ENCODE measurements at places on chromosomes 3 and 15.

DNA sequence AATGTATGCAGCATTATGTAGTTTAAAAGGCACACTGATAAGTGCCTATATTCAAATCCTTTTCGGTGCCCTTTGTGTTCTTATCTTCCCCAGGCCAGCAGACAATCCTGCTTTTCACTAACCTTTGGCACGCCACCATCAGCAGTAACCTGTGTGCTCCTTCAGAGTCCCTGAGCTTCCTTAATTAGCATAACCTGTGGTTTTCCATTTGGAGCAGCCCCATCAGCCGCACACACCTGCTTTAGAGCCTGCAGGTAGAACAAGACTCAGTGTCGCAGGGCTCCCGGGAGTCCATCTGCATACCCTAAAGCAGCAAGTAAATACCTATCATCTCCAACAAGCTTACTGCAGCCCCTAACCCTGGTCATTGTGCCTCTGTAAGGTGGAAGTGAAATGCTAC, 755.1 kb downstream of the ROBO2 start:
- no peak for DNase-seq

DNA sequence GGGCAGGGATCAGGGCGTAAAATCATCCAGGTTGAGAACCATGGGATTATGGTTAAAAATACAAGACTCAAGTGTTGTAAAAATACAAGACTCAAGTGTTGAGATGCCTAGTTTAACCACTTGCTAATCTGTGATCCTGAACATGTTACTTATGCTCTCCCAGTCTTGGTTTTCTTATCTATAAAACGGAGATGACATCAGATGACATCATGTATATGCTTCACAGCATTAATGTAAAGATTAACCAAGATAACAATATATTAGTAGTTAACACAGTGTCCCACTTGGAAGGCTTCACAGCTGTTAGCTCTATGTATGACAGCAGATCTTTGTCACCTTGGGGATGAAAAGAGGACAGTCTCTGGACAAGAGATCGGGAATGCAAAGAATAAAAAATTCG, 96.2 kb downstream of the PRICKLE2 start:
- DNase-seq: no peak

- no peak for DNase-seq
Measured at GRCh38 chr3:97830638-97831037, 8.8 kb downstream of the CRYBG3 start.

DNA sequence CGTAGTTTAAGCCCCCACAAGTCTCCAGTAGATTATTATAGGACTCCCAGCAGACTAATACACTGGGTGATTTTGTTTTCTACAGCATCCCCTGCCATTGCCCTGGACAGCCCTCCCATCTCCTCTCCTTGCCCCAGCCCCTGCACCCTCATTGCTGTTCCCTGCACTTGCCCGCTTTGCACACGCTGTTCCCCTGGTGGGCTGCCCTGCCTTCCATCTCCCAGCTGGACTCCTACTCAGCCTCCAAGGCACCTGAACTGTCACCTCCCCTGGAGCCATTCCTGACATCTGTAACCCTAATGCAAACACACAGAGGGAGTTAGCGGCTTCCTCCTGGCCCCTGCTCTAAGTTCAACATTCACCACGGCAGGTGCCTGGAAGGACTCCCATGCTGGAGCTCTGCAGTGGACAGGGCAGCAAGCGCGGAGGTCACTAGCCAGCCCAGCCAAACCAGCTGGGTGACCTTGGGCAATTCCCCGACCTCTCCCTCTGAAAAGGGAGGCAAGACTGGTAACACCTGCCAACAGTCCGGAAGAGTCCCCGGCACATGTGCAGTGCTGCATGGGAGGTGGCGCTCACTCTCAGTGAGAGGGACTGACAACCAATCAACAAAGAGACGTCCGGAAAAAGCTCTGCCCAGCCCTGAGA, 38.8 kb upstream of the IQSEC1 start:
- no peak for DNase-seq

GRCh38 chr3:59832241-59832640, 782.4 kb upstream of the CFAP20DC start:
- no peak for DNase-seq

DNA sequence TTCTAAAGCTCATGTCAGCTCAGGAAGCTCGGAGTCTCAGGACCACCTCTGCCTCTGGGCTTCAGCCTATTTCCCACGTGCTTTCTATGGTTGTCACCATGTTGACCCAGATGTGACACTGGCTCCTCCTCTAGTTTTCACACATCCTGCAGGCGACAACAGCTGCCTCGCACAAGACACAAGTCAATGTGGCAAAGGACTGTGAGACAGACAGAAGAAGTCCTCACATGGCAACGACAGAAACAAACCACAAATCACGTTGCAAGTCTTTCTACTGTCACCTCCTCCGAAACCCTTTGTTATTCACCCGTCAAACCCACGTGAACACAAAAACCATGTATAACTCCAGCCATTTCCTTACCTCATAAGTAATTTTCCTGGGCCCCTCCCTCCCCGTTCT, 194.5 kb downstream of the MEX3B start:
- DNase-seq: no peak

DNA sequence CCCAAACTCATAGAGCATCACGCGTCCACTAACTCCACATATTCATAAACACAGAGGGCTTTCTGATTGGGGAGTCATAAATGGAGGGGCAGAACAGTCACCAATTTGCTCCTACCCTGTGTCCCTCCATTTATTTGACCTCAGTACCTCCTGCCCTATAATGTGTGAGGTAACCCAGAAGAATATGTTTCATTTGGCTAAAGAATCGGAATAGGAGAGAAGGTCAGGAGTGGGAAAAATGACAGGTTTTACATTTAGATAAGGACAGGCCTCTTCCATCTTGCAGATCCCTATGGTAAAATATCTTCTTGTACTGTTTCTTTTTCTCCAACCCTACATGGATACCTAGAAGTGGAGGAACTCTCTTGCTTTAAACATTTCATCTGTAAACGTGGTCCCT, 578.0 kb downstream of the TUSC7 start:
- no peak for DNase-seq

GRCh38 chr3:14957925-14958324, 10.5 kb downstream of the NR2C2 start:
- no peak for DNase-seq

DNA sequence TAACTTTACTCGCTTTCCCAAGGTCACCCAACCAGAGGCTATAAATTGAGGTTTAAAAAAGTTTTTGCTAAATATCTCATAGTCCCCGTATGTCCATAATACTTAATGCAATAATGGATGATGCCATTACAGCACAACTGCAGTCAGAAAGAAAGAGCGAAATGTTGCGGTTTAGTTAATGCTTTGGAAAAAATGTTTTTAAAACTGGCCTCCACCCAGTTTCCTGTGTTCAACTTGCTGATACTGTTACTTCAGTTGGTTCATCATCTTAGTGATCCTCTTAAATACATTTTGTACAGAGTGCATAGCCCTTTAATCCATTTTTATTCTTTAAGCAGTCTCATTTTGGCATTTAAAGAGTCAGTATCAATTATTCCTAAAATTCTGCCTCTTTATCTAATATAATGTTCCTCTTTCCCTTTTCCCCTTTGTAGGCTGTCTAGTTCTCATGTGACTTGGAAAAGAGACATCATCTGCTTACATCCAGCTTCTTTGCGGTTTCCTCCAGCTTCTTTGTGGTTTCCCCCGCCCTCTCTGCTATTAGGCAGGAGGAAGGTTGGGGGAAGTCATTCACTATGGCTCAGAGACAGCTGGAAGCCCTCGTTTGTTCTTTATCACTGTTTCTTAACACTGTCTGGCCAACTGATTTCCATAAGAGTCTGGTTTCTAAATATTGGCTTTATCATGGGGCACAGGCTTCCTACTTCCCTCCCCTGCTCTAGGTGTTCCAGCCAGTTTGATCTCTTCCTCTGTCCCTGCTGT, 154.3 kb downstream of the GOLIM4 start:
- DNase-seq: no peak

GRCh38 chr15:88022716-88023115, 233.8 kb downstream of the NTRK3 start:
- DNase-seq: no peak

- DNase-seq: no peak
Measured at GRCh38 chr15:70507772-70508371, 255.5 kb downstream of the UACA start.

DNA sequence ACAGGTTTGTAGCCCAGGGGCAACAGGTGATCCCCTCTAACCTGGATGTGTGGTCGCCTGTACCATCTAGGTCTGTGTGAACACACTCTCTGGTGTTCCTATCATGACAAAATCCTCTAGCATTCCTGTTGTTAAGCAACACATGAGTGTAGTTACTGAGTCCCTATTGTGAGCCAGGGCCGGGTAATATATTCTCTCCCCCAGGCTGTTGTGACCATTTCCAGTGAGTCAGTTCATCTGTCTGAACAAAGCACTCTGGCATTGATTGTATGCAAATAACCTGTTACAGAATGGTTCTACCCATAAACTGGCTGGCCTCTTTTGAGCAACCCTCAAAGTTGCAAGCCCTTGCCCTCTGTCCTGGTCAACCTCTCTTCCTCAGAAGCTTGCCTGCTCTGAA, 2.6 kb upstream of the FLNB start:
- no peak for DNase-seq

GRCh38 chr3:113514265-113514769, 639 bp downstream of the SPICE1 start:
- no peak for DNase-seq

GRCh38 chr3:193594946-193595689, 2.1 kb downstream of the OPA1 start:
- DNase-seq: no peak

DNA sequence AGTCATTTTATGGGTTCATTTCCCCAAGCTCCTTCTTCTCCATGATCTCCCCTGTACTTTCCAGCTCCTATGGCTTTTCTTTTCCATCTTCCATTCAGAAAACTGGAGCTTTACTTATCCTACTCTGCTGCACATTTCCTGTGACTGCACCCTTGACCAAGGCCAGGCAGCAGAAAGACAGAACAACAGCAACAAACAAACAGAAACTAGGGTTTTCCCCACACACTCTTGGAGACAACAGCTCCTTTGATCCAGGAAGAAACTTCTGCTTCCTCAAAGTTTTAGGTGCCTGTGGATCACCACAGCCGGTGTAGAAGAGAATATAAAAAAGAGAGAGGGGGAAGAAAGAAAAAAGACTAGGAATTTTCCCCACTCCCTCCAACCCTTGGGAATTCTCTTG, 342.3 kb upstream of the CFAP20DC start:
- no peak for DNase-seq

GRCh38 chr3:84442533-84442932, 516.3 kb upstream of the CADM2 start:
- DNase-seq: no peak

GRCh38 chr15:87420017-87420416, 836.5 kb downstream of the NTRK3 start:
- DNase-seq: no peak

DNA sequence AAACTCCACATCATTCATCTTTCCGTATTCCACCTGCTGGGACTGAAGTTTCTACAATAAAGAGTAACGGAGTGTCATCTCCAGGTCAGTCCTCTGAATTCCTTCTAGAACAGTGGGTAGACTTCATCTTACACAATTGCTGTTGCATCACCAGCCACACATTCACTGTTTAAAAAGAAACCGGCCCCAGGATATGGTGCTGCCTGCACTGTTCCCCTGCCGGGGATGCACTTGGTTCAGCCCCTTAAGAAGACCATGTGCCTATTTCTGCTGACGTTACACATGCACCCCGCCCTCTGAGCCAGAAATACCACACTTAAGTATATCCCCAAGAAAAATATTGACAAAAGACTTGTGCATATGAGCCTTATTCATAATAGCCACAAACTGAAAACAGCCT, 233.4 kb downstream of the FEZF2 start:
- no peak for DNase-seq

GRCh38 chr3:195001961-195002861, 268.7 kb downstream of the XXYLT1 start:
- no peak for DNase-seq

- no peak for DNase-seq
Measured at GRCh38 chr3:170701696-170702678, 116.1 kb upstream of the SLC7A14 start.

DNA sequence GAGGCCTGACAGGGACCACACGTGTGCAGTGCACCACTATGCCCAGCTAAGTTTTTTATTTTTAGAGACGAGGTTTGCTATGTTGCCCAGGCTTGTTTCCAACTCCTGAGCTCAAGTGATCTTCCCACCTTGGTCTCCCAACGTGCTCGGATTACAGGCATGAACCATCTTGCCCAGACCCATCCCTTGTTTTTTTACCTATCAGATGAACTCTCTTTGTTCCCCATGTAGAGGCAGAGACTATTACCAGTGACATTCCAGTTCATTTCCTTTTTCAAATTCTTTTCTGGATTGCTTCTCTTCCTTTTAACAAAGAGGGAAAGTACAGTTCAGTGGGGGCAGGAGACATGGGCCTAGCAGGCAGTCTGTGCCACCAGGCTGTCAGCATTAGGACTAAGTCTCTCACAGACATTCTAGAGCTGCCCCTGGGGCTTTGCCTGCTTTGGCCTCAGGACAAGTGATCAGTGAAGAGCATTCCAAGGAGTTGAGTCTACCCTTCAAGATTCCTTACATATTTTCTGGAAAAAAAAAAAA, 103.5 kb upstream of the SLC7A14 start:
- no peak for DNase-seq

DNA sequence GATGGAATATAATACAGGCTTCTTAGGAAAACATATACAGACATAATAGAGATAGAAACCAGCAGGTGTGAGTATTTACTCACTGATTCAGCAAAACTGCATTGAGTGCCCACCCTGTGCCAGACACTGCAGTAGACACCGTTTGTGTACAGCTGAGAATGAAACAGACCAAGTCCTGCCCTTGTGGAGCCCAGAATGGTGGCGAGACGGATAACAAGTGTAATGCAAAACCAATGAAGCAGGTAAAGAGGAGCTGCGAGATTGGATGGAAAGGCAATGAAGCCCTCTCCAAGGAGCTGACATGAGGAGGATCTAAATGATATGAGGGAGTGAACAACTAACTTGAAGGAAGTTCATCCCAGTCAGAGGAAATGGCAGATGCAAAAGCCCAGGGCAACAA, 256.4 kb downstream of the MEX3B start:
- DNase-seq: no peak

DNA sequence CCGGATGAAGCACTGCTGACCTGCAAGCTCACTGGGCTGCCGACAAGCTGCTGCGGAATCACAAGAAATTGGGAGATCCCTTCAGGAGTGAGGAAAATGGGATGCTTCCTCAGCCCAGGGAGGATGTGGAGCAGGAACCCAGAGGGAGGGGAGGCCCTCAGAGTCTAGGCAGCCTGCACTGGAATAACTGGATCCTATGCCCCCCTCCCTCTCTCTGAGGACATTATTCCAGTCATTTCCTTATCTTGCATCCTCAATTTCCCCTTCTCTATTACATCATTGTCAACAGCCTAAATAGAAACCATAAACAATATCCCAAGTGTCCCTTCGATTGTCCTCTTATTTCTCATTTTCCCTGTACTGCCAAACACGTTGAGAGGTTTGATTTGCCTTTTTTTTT, 169.0 kb downstream of the OPA1 start:
- no peak for DNase-seq
